ENCODE measurements at places on chromosomes 7 and 10. TPM values are rescaled to one million over a fixed set of nuclear protein-coding genes. Genes with fewer than 3 reads are reported as not detected.

DNA sequence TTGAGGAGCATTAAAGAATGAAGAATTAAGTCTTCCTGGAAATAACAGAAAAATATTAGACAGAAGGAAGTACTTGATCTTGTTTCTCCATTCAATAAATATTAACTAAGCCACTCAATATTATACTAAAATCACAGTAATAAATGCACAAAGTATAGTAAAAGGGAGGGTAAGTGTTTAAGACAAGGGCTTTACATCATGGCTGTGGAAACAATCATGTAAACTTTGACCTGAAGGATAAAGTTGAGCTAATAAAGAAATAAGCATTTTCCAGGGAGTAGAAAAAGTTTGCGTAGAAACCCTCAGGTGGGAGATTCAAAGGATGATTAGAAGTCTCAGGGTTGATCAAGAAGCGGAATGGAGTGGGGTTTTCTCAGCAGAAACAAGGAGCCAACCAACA lies 78.2 kb downstream of the SEMA3C start:
- no peak for DNase-seq

SEPTIN14 gene
- not detected for polyA plus RNA-seq

DNA sequence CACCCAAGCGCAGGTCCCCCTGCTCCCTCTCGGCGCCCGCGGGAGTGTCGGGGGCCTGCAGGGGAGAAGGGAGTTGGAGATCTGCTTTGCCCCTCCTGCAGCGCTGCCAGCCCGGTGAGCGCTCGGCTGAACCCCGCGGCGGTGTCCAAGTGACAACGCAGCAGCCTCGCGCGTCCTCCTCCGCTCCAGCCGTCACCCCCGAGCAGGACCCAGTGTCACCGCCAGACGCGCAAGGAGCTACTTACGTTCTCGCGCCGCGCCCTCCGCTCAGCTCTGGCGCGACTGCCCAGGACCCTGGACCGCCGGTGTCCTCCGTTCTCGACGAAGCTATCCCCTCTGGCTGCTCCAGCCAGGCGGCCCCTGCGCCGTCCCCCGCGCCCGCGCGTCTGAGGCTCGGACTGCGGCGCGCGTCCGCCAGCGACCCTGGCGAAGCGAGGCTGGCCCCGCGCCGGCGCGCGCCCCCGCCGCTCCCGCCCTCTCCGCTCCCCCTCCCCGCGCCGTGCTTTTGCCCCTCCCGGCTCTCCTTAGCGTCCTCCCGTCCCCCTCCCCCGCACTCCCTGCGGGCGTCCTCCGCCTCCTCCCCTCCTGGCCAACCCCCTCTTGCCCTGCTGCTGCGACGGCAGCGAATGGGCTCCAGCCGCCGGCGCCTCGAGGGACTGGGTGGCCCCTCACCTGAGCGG lies at the start of gene NRCAM:
TSS of gene NRCAM (minus strand) at position 439 of the 680 bp plus-strand sequence. CDS start 216,372 bp downstream, outside the sequence.
- peak; percentile 70 for DNase-seq

DNA sequence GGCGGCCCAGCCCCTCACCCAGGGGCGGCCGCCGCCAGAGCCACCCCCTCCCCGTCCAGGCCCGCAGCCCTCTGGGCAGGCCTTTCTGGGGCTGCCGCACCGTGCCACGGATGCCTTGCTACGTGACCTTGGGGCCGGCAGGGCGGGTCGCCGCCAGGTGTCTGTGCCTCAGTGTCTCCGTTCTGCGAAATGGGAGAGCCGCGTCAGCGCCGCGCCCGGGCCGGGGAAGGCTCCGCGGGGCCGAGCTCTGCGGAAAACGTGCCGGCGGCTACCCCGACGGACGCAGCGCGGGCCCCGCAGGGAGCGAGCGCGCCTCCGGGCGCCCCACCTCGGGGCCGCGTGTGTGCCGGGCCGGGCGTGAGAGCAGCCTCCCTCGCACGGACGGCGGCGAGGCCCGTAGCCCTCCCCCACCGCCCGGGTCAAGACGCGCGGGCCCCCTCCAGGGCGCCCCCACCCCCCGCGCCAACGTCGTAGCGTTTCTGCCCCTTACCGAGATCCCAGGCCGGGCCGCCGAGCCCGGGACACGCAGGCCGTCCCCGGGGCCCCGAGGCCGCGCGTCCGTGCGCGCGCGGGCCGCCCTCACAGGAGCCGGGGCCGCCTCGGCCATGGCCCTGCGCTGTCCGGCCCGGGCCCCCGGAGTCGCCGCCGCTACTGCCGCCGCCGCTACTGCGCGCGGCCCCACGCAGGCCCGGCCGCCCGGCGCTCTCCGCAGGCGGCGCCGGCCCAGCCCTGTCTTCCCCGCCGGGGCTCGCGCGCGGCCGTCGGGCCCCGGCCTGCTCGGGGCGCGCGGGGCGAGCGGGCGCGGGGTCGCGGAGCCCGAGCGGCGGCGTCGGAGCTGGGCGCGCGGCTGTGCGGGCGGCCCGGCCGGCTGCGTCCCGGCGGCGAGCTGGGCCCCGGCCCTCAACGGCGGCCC lies 1.1 kb downstream of the ZNF777 start:
- peak; percentile 30 for DNase-seq

- no peak for DNase-seq
Observed at GRCh38 chr10:8830048-8830447, 775.6 kb downstream of the GATA3 start.

IGFBP1 gene
- not detected for polyA plus RNA-seq

- peak; percentile 91 for DNase-seq
Observed at GRCh38 chr7:87059525-87060287, at the start of gene ELAPOR2. Gene ELAPOR2, minus strand, starts transcription at chr7:87059654. Its CDS starts 141 bp downstream, at chr7:87059513.

GRCh38 chr7:33979807-33980355 lies 74.5 kb downstream of the BMPER start:
- DNase-seq, result no peak

- DNase-seq, result no peak
Observed at GRCh38 chr7:65827366-65827765, 45.5 kb upstream of the VKORC1L1 start.

DNA sequence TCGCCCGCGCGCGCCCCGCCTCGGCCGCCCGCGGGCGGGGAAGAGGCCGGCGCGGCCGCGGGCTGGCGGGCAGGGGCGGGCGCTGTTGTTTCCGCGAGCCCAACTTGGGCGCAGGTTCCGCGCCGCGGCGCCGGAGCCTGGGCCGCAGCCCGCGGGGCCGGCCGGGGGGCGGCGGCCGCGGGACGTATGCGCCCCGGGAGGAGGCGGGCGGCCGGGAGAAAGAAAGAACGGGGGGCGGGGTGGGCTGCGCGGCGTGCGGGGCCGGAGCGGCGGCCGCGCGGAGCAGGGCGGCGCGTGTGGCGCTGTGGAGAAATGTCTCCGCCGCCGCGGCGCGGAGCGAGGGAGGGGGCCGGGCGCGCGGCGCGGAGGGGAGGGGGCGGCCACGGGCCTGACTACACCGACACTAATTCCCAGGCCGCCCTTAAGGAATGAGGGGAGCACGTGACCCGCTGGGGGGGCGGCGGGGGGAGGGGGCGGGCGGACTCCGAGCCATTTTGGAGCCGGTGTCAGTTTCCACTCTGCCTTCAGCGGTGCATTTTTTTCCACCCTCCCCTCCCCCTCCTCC lies at the start of gene BMI1:
TSS of gene BMI1 (plus strand) at position 509 of the 565 bp plus-strand sequence. CDS start 5,351 bp downstream, outside the sequence.
- peak; percentile 79 for DNase-seq

HDAC9 gene
- polyA plus RNA-seq, result 86.1 TPM

NFE2L3 gene
- 1.4 TPM for polyA plus RNA-seq

SPAM1 gene
- not detected for polyA plus RNA-seq

MBL2 gene
- not detected for polyA plus RNA-seq

DNA sequence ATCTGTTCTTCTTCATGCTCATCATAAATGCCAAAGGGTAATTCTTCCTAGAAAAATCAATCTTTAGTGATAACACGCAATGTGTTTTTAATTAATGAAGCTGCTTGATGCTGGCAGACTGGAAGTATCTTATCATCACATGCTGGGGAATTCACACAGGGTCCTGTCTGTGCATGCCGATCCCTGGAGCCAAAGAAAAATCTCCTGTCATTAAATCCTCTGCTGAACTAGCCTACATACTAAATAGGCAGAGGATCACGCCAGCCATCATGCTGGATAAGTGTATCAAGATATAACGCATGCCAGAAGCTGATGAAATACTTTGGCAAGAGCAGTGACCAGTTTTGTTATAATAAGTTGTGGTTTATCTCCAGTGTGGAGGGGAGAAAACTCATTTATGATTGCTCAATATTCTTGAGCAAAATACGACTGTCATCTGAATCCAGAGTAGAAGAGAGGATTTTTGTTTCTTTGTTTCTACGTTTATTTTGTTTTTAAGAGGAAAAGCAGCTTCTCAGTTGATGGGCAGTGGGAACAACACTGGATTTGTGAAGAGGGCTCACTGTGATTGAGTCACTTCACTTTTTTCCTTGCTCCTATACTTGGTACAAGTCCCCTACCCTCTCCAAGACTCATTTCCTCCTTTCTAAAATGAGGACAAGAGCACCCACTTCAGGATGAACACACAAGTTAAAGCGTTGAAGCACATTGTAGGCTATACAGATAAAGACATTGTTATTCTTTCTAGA lies 649.1 kb downstream of the TNS3 start:
- DNase-seq, result no peak

- no peak for DNase-seq
Observed at GRCh38 chr7:26657206-26657641, 207.2 kb downstream of the SKAP2 start.

GRCh38 chr7:5248201-5248885 lies 34.4 kb upstream of the SLC29A4 start:
- no peak for DNase-seq

EPHB6 gene
- 65.3 TPM for polyA plus RNA-seq

A1CF gene
- not detected for polyA plus RNA-seq

- peak; percentile 61 for DNase-seq
Observed at GRCh38 chr10:60114765-60115586, 208.6 kb upstream of the CCDC6 start.

GRCh38 chr10:78148216-78148960 lies 114.7 kb downstream of the RPS24 start:
- DNase-seq, result no peak

DNA sequence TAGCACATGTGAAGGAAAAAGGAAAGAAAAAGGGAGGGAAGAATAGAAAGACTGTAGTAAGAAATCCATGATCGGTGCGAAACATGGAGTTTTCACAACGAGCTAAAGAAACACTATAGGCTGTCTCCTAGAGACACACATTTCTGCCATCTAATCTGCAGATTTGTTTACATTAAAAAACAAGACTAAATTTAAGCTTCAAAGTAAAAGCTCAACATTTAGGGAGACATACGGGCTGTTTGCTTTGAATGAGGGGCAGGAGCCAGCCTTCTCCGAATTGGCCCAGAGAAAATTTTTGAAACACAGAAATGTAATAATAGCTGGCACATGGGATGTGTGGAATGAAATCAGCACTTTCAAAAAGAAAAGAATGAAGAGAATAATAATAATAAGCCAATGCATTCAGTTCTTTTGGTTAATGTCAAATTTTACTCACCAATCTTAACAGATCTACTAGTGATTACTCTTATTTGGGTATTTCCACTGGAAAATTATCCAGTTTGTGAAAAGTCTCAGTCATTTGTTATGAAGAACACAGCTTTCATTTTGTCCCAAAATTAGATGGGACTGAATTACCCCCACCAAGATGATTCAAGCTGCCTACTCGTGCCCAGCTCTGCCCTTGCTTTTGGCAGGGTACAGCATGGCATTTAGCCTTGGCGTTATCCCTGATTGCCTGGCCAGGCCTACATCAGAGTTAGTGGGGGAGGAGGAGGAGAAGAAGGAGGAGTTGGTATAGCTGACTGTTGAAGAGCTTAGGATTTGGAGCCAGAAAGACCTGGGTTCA lies 47.1 kb downstream of the MTURN start:
- DNase-seq, result no peak

- no peak for DNase-seq
Observed at GRCh38 chr10:64312876-64313275, 791.7 kb downstream of the REEP3 start.

CDK14 gene
- 42.1 TPM for polyA plus RNA-seq

- no peak for DNase-seq
Observed at GRCh38 chr10:121927318-121927840, 452 bp downstream of the ATE1 start.

GRCh38 chr7:30869794-30870611 lies 41.6 kb upstream of the AQP1 start:
- no peak for DNase-seq

HOXA3 gene
- polyA plus RNA-seq, result not detected

DNA sequence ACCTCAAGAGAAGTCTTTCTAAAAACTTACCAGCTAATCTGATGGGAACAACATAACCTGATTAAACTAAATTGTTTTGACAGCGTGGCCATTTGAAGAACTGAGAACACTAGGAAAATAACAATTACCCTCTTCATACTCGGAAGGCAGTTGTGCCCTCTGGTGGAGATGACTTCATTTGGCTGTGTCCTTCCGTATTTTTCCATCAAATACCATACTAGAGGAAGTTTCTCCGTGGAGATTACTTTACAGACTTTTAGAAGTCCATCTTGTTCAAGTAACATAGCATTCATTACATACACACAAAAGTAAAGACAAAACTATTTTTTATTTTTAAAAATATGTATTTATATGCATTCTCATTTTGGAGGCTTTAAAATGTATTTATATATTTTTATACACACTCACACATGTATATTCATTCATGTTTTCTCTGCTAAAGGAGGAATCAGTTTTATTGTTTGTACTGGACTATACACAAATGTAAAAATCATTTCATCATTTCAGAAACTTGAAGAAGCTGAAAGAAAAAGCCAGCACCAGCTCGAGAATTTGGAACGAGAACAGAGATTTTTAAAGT lies 25.2 kb downstream of the SMNDC1 start:
- peak; percentile 79 for DNase-seq

HOXA11 gene
- not detected for polyA plus RNA-seq

DNA sequence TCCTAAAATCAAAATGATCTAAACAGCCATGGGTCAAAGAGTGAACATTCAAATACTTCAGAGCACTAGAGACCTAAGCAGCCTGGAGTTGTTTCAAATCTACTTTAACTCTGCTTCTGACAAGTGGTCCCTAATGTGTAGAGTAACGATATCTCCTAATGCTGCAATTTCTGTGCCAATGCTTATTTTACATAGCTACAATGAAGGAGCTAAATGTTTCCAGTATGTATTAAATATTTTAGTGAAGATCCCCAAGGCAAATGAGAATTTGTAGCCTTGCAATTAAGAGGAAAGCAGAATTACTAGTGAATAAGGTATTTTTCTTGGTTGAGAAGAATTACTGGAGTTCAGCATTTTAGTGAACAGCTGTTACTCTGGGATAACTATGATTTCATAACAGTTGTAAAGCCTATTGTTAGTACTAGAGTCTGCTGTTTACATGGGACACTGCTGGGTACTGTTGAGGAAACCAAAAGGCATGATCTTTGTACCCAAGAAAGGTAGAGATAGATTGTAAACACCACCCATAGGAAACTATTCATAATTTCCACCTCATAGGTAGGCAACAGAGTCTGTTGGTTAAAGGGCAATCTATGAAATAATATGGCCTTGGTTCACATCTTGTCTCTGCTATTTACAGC lies 271.9 kb downstream of the PLXDC2 start:
- DNase-seq, result no peak

HOXA13 gene
- polyA plus RNA-seq, result not detected

GRCh38 chr7:4809666-4810065 lies 34.2 kb downstream of the AP5Z1 start:
- DNase-seq, result no peak

CUZD1 gene
- 0.92 TPM for polyA plus RNA-seq

HTR7 gene
- polyA plus RNA-seq, result 0.16 TPM

- no peak for DNase-seq
Observed at GRCh38 chr10:127943336-127943910, 36.5 kb downstream of the PTPRE start.
